Activated naive CD8-positive, alpha-beta T cell treated with anti-CD3 and anti-CD28 coated beads, Interleukin-2, amount 50 U/mL, for 16 hours (primary cell): ENCODE measurements at places on chromosomes 2 and 18.

GRCh38 chr2:126714191-126714965, 58.4 kb downstream of the GYPC start:
- no peak for DNase-seq

DNA sequence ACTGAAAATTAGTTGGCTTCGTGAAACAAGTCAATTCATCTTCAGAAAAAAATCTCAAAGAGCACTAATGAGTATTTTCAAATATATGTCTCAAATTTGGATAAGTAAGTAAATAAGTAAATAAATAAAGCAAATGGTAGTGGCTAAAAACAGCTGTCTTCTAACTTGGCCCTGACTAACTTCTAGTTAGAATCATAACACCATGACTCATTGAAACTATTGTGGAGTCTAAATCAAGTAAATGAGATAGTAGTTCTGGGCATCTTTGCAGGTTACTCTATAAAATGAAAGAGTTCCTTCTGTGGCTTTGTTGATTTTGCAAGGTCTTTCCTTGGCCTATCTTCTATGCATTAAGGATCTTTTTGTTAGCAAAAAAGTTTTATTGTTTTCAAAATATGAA, 110.7 kb downstream of the SLC8A1 start:
- DNase-seq: no peak

DNA sequence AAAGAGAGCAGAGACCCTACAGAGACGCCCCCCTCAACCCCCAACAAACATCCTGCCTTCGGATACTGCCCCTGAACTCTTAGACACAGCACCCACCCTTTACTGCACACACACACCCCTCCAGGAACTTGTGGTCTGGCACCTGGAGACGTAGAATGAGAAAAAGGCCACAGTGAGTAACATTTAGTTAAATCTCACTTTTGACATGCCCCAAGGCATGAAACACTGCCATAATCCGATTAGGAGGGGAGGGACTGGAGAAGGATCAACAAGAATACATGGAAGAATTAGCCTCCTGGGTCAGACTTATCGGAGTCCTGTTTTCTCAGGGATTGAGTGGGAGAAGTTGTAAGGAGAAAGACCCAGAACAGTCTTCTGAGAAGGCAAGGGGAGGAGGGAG, 4.1 kb downstream of the CDK5R2 start:
- no peak for DNase-seq

GRCh38 chr2:231133365-231134099, 8.7 kb upstream of the HTR2B start:
- no peak for DNase-seq

- no peak for DNase-seq
Measured at GRCh38 chr18:57287766-57288165, 64.6 kb upstream of the ST8SIA3 start.

DNA sequence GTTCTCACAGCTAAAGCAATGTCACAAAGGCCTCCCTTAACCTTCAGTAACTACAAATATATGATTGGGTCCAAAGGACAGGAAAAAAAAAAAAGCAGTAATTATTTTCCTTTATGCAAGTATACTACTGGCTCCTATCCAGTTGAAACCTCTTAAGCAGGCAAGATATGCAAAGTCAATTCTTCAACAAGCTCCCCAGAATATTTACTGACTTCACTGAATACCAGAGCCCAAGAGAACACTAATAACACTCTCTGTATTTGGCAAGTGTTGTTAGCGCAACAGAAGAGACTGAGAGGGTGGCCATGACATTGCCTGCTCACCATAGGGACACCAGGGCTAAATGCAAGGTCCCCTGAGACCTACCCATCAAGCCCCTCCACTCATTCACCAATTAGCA, 74.5 kb downstream of the AP1S3 start:
- no peak for DNase-seq

GRCh38 chr2:127362971-127363370, 24.8 kb downstream of the MAP3K2 start:
- no peak for DNase-seq

GRCh38 chr2:212548455-212548819, 9.8 kb upstream of the ERBB4 start:
- no peak for DNase-seq

GRCh38 chr2:120820953-120821279, 85.2 kb downstream of the GLI2 start:
- DNase-seq: no peak

DNA sequence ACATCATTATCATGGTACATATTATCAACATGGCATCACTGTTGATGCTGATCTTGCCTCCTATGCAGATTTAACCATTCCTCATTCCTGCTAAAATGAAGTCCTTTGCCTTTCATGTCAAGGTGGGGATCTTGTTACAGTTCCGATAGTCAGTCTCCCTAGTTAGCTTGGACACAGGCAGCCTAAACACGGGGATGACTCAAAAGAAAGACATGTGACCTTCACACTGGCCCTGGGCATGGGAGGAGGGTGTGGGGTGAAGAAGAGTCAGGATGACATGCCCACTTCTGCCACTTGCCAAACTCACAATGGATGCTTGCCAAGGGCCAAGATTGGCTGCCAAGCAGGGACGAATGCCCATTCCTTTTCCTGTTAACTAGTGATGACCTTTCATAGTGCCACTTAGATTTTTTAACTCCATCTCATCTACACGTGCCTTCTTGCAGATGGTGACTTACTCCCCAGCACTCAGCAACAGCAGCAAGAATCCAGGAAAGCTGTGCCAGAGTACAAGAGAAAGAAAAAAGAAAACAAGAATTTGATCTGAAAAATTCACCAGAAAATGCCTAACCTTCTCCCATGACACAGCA, 13.9 kb upstream of the SLC1A4 start:
- no peak for DNase-seq
